Right atrium auricular region (tissue), 2 donors: ENCODE measurements at places on chromosomes 12 and 14. TPM values are rescaled to one million over a fixed set of nuclear protein-coding genes. Genes with fewer than 3 reads are reported as not detected.

GRCh38 chr12:27899151-27899661 is 73.3 kb downstream of the PTHLH start:
- no peaks in the 10 kb centered on the region for H3K4me1 ChIP-seq
- H3K4me3 ChIP-seq, result no peak overlapping the region
- no peak for DNase-seq
- H3K36me3 ChIP-seq, result no peaks in the 10 kb centered on the region
- no peak overlapping the region for H3K27ac ChIP-seq

The EFCAB11 gene
- 2.2 TPM for total RNA-seq

DNA sequence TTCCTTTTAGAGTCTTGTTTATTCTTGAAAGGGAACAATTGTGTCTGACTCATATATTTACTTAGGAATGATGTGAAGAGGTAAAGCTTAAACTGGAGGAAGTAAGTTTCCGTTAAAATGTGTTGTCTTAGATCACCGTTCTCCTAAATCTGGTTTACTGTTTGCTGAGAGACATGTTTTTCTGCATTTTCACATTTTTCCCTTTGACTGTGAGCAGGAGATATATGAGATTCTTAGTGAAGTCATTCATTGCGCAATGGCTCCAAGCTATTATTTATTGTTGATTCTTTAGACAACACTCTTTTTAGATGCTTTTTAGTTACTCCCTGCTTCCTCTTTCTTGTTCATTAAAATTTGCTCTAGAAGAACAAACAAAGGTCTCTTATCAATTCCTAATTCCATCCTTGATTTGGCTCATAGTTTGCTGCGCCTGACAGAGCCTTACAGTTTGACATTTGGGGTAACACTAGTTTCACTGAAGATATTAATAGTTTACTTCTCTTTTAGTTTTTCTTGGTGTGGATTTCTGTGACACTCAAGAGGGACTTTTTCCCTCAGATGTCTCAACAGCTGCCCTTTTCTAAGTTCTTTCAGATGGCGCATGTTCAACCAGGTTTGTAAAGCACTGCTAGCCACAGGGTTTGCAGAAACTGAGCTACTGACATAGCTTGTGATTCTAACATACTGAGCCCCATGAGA is 11.4 kb downstream of the CLECL1 start:
- no peak overlapping the region for H3K4me3 ChIP-seq
- H3K27ac ChIP-seq, result no peak overlapping the region
- H3K27me3 ChIP-seq, result no peaks in the 10 kb centered on the region
- no peaks in the 10 kb centered on the region for H3K4me1 ChIP-seq

- H3K36me3 ChIP-seq, result no peaks in the 10 kb centered on the region
- DNase-seq, result no peak
- no peak overlapping the region for H3K27ac ChIP-seq
- no peak overlapping the region for H3K4me3 ChIP-seq
- no peaks in the 10 kb centered on the region for H3K4me1 ChIP-seq
Measured at GRCh38 chr12:94755598-94755997, 105.2 kb upstream of the TMCC3 start.
